Suppressor macrophage (primary cell): ENCODE measurements at places on chromosomes 6 and 20.

- DNase-seq = no peak
Measured at GRCh38 chr20:33558348-33559144, 68.7 kb downstream of the CBFA2T2 start.

DNA sequence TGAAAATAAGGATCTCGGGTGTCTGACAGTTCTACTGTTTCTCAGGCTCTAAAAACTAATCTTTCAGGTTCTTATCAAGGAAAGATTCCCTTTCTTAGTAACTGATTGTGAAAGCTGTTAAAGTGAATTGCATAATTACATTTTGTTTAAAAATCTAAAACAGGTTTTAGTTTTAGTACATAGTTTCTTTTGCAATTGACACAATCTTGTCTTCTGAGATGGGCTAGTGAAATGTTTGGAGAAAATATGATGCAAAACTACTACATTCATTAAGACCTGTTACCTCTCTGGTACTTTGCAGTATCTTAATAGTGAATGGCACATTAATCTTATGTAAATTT, 298.4 kb downstream of the UTRN start:
- DNase-seq = no peak

DNA sequence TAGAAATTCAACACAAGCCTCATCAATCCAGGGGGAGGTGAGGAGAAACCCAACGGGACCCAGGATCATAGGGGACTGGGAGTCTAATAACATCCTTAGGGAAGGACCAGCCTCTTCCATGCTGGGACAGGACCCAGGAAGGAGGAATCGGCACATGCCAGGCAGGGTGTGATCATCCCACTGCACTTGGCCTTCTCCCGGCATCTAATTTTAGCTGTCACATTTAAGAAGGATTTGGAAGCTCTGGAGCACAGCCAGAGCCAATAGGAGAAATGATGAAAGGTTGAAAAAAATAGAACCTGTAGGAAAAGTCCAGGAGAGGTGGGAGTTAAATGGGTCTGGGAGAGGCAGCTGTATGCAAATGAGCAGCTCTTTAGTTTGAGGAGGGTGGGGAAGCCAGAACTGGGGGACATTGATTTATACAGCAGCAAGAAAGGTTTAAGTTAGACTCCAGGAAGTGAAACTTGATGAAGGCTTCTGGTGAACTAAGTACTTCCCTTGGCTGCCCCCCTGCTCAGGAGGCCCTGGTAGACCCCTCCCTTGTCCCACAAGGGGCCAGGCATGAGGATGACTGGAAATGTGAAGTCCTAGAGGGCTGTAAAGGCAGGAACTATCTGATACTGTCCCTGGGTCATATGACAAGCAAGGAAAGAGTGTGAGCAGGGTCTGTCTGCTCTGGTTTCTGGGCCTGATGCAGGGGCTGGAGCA, 260.3 kb downstream of the LRFN2 start:
- peak; percentile 22 for DNase-seq

- no peak for DNase-seq
Measured at GRCh38 chr6:70282919-70283461, 19.9 kb downstream of the COL9A1 start.

- peak; percentile 48 for DNase-seq
Measured at GRCh38 chr6:70221025-70221714, 81.7 kb downstream of the COL9A1 start.

DNA sequence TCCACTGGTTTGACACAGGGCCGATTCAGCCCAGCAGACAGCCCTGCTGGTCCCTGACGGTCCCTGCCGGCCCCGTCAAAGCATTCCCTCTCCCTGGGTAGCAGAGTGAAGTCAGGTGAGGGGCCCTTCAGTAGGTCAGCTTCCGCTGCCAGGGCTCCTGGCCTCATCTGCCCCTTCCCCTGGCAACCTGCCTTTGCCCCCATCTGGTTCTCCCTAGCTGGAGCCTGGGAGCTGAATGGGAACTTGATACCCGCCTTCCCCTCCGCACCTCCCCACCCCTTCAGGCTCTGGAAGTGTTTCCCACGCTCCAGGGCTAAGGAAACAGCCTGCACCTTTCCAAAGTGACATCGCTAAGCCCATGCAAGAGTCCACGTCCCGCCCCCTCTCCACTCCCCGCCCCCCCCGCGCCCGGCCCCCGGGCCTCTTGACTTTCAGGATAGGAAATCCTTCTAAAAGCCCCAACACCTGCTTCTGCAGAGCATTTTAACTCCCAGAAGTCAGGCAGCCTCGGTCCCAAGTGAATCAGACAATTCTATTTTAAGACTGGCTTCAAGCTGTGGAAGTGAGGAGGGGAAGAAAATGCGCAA, 53.3 kb downstream of the ISM1 start:
- DNase-seq = no peak

DNA sequence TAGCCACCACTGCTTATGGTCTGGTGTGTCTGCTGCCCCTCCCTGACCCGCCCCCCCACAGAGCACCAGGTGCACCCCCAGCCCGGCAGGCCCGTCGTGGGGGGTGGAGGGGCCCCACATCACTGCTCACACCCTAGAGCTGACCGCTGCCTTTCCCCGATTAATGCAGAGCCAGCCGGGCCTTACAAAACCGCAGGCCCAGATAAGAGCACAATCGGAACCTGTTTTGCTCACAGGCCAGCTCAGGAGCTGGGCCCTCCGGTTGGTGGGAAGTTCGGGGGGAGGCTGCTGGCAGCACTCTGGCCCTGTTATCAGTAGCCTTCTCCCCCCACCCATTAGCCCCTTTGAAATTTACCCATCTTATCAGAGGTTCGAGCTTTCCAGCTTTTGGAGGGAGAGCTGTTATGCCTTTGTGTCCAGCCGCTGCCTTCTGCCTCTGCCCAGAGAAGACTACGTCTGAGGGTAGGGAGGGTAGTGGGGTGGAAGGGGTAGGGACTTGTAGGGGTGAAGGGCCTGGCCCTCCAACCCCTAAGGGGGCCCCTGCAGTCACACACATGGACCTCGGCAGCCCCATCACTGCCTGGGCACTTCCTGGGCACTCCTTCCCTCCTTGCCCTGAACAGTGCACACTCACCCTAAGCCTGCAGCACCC, 6.9 kb upstream of the SPDEF start:
- no peak for DNase-seq

DNA sequence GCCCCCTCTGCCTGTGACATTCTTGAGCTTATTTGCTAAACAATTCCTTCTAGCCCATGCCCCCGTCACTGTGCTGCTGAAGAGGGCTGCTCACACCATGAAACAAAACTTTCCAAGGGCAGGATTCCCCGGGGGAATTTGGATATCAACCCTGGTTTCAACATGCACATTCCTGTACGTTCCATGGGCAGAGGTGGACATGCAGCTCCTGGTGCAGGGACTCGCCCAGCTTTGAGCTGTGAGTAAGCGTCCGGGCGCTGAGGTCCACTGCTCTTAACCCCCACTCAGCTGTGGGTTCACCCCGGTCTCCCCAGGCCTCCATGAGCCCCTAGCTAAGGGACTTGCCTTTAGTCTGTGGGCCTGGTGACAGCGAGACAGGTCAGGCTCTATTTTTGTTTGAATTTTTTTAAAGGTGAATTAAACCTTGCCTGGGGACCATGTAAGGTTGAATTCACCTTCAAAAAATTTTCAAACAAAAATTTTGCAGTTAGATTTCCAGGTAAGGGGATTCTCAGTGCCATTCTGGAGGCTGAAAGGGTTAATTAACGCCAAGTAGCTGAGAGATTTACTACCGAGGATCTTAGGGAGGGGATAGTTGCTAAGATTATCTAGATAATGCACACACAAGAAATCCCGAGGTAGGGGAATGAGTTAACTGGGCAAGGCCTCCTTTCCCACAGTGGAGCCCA, 70.3 kb upstream of the SLC22A23 start:
- DNase-seq = no peak

DNA sequence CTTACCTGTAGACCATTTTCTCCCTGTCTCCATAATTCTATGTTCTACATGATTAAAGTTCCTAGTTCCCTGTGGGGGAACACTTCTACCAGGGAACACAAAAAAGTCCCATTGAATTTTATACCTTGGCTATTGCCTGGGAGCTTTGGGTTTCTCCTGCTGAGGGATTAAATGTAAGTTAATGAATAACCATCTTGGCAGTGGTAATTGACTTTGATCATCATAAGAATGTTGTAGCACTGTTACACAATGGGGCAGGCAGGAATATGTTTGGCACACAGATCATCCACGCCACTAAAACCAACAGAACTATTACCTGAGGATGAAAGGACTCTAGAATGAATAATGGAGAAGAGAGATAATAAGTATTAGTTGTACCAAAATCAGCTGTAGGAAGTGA, 1106.2 kb upstream of the GJE1 start:
- DNase-seq = no peak

DNA sequence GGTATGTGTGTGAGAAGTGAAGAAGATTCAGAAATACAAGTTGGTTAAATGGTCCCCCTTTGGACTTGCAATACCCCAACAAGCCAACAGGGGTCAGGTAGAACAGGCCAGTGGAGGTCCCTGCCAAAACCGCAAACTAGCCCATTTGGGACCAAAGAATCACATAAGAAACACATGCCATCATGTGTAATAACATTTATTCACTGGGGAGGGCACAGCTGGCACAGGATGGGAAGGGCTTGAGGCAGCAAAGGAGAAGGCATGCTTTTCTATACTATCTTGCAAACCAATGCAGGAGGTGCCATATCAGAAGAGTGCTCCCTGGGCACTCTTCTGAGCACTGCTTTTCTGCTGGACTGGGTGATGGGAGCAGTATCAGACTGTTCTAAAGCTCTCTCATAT, 116.1 kb upstream of the TRAF3IP2 start:
- peak; percentile 46 for DNase-seq

DNA sequence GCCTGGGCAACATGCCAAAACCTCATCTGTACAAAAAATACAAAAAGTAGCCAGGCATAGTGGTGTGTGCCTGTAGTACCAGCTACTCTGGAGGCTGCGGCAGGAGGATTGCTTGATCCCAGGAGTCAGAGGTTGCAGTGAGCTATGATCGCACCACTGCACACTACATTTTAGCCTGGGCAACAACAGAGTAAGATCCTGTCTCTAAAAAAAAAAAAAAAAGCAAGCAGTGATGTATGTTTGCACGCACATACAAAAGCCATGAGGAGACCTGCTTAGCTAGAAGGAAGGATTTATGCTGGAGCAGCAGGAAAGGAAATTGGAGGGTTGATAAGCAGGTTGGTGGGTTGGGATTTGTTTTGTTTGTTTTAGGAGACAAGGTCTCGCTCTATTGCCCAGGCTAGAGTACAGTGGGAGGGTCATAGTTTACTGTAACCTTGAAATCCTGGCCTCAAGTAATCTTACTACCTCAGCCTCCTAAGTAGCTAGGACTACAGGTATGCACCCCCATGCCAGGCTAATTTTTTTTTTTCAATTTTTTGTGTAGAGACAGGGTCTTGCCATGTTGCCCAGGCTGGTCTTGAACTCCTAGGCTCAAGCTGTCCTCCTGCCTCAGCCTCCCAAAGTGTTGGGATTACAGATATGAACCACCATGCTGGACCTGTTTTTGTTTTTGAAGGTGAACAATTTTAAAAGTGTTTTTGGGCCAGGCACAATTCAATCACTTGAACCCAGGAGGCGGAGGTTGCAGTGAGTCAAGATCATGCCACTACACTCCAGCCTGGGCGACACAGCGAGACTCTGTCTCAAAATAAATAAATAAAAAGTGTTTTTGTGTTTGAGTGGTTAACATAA, 4.0 kb downstream of the ZSWIM3 start:
- no peak for DNase-seq

DNA sequence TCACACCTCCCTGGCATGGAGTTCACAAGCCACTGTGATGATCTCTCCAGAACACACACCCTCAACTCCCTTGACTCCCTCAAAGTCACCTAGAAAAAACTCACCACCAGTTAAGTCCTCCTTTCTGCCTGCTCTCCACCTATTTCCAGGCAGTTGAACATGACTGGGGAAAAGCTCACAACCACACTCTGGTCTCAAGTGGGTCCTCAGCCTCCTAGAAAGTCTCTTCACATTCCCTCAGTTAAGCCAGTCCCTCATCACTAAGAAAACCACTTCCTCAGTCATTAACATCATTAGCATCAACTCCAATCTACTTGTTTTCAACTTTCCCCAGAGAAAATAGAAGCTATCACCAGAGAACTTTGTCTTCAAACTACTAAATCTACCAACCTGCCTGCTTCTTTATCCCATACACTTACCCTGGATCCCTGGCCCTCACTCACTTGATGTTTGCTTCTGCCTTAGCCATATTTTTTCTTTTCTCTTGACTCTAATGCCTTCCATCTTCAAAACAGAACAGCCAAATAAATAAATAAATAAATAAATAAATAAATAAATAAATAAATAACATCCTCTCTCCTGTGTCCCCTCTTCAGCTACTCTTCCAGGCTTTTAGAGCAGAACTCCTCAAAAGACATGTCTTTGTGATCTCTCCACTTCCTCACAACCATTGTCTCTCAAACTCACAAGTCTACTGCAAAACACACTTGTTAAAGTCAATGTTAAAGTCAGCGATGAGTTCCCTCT, 742.4 kb upstream of the FLRT3 start:
- no peak for DNase-seq

GRCh38 chr6:11700118-11700718, 78.4 kb downstream of the ADTRP start:
- peak; percentile 63 for DNase-seq

DNA sequence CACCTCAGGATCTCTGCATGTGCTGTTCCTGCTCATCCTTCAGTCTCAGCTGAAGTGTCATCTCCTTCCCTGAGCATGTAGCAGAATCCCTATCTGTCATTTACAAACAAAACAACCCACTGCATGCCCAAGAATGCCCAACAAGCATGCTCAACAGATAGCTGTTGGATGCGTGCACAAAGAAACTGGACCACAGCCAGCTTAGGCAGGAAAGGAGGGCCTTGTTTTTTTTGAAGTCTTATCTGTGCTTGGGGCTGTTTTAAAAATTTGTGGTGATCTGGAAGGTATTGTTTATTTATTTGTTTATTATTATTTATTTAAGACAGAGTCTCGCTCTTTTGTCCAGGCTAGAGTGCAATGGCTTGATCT, 18.5 kb upstream of the SLC16A10 start:
- no peak for DNase-seq

DNA sequence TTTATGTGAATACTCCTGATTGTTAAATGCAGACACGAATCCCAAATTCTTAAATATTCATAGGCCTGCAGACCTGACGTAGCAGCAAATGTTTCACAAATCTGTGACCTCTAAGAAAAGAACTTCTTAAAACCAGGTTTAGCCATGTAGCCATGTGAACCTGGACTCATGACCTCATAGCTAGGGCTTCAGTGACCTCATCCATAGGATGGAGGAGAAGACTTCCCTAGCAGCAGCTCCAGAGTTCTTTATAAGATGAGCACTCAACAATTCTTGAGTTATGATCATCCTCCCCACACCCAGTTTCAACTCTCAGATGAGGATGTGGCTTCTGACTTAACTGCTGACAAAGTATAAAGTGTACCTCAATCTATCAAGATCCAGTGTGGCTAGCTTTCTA, 45.8 kb upstream of the TCF21 start:
- DNase-seq = no peak

DNA sequence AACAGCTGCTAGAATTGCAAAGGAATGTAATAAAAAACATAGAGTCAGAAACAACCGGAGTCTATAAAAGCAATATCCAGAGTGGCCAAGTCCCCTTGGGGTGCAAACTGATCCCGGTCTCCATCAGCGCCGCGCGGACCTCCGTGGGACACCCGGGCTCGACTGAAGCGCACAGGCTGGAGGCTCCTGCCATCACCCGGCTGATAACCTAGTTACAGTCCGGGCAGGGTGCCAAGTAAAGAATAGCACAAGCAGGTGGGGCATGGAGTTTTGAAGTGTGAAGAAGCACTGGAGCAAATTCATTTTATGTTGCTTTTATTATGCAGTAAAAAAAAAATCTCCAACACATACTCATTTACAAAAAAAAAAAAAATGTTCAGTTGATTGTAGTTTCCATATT, 205.1 kb upstream of the GMDS start:
- DNase-seq = no peak
